ENCODE measurements at places on chromosomes 4 and X.

DNA sequence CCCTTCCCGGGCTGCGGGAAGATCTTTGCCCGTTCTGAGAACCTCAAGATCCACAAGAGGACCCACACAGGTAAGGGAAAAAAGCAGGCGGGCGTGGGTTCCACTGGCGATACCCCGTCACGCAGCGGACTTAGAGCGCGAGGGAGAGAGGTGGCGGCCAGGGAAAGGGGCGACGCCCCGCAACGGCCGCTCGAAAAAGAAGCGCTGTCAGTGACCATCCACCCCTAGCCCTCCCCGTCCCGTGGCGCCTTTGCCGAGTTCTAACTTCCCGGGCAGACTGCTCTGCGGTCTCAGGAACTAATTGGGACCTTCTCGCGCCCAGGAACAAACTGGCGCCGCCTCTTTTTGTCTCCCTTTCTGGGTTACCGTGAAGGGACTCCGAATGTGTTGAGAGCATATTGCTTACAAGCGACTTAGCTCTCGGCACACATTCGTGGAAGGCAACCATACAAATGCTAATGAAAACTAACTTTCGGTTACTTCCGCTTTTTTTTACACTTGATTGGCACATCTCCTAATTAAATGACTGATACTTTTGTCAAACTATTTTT is 1.8 kb downstream of the ZIC3 start:
- DNase-seq: no peak

GRCh38 chr4:176675810-176676209 is 116.9 kb downstream of the VEGFC start:
- DNase-seq: no peak

DNA sequence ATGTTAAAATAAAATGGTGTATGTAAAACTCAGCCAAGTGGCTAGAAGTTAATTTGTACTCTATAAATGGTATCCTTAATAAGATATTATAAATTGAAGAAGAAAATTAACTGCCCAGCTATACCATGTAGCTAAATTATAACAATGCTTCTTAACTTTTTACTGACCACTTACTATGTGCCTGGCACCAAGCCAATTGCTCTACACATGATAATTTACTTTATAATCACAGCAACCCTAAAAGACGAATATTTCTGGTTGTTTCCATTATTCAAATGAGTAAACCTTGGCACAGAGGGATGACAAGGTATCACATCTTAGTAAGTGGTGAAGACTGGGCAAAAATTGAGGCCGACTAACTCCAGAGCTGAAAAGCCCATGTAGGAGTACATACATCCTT is 1506.6 kb downstream of the PCDH7 start:
- DNase-seq: no peak

DNA sequence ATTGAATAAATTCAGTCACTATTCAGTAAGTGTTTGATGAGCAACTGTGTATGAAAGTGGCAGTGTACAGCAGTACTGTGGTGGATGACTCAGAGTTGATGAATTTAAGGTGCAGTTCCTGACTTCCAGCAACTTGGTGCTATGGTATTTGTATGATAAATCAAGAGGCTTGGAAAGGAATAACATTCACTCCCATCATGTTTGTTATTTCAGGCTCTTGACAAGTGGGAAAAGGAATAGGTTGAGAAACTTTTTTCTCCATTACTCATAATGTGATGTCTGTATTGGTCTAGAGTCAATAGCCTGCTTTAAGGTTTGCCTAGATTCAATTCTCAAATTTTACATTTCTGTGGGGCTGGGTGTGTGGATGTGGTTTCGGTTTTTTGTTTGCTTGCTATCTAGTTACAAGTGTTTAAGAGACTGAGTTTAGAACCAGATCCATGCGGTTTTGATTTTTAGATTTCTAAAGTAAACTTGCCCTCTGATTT is 35.1 kb upstream of the CYP2U1 start:
- peak; percentile 89 for DNase-seq

DNA sequence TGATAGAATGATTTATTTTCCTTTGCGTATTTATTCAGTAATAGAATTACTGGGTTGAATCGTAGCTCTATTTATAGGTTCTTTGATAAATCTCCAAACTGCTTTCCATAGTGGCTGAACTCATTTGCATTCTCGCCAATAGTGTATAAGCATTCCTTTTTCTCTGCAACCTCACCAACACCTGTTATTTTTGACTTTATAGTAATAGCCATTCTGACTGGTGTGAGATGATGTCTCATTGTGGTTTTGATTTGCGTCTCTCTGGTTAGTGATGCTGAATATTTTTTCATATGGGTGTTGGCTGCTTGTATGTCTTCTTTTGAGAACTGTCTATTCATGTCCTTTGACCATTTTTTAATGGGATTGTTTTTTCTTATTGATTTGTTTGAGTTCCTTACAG is 160.7 kb downstream of the MID1IP1 start:
- DNase-seq: no peak

GRCh38 chr4:25925486-25926201 is 11.6 kb downstream of the SMIM20 start:
- DNase-seq: peak; percentile 47

- DNase-seq: no peak
Observed at GRCh38 chrX:45154033-45154360, 46.7 kb downstream of the DIPK2B start.

DNA sequence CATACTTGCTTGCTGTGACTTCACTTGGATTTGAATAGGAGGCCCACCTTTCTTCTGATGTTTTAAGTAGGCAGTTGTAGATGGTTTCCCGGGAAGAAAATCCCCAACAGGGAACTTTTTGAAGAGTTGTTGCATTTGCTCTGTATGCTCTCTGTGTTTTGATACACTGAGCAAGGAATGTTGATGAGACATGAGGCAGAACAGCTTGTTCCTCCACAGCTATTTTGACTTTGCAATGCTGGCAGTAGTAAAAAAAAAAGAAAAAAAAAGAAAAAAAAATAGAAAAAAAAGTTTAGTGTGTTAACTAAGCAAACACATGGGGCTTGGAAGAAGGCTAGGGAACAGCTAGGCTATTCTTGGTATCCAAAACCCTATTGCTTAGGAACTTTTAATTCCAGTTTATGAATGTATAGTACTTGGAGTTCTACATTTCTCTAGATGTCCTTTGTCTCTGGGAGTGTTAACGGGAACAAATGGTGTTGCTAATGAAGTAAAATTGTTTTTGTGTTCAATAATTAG is 23.4 kb upstream of the PAQR3 start:
- DNase-seq: no peak

- peak; percentile 15 for DNase-seq
Observed at GRCh38 chr4:170420255-170420693, 330.5 kb upstream of the AADAT start.

GRCh38 chr4:70556856-70557255 is 35.2 kb upstream of the AMBN start:
- DNase-seq: no peak

DNA sequence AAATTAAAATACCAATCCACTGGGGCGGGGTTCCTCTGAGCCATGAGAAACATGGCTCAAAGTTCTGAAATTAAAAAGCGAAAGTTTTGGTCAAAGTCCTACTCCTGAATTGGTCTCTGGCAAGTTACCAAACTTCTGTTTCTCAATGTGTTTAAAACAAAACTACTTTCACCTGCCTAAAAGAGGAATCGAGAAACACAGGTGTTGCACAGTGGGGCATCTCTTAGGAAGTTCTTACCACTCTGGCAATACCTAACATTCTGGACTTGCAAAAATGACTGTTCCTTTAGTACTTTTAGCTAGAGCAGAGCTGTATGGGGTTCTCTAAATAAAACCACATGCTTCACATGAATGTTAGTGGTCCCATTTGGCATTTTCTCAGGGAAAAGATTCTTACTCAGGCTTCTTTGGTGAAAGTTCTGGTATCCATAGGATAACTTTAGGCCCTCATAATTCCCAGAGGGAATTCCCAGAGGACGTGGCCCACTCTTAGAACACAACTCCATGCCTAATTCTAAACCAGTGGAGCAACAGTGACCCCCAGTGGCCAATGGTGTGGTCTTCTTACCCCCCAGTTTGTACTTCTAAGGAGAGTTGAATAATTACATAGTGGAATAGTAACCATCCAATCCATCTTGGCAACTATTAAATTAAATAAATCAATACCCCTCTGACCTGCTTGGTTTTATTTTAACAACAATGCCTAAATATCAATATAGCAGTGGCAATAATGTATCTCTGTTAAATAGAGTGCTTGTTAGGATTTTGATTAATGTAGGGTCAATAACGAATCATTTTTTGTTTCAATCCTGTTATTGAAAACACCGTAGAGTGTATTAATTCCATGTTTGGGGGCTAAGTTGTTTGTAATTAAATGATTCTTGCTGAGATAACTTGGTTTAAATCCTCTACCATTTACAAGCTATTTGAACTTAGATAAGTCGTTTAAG is 21.9 kb downstream of the BMP3 start:
- DNase-seq: peak; percentile 34

GRCh38 chr4:2042947-2043395 is 16.2 kb upstream of the NAT8L start:
- no peak for DNase-seq

DNA sequence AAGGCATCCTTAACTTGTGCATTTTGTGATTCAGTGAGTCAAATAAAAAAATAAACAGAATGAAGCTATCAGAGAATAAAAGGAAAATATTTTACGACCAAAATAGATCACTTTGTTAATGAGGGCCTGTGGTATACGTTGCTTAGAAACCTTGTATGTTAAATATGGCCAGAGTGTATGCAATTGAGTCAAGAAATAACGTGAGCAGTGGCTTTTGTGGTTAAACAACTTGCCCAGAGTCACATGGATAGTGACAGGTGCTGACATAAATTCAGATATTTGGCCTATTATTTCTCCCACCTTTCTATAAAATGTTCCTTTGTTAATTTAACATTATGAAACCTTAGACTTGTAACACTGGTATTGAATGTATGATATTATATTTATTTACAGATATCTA is 393.4 kb downstream of the PABPC4L start:
- DNase-seq: no peak

- no peak for DNase-seq
Observed at GRCh38 chr4:137735561-137736104, 203.3 kb upstream of the PCDH18 start.

GRCh38 chr4:37389366-37389765 is 144.8 kb downstream of the NWD2 start:
- no peak for DNase-seq

DNA sequence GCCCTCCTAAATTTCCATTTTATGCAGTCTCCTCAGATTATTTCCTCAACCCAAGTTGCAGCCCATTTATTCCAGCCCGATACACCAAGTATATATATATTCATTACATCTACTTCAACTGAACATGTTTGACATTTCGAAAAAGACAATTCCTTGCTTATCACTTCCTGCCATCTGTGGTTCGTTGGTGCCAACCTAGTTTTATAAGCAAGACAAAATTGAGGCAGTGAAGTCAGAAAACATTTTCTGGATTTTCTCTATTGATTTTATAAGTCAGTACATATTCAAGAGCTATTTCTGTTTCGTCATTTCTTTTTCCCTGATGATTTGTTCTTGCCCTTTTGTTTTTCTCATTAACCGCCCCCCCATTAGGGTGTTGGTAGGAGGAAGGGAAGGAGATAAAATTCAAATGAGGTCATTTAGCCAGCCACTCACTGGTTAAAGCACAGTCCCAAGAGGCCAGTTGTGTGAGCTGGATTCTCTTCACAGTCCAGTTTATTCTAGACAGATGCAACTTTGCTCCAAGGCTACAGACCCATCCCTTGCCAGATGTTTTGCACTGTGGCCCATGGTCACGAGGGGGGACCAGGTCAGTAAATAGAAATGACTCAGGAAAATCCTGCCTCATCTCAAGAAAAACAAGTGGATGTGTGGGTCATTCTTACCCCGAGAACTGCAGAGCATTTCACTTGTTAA is 20.3 kb upstream of the VEGFD start:
- DNase-seq: peak; percentile 78

DNA sequence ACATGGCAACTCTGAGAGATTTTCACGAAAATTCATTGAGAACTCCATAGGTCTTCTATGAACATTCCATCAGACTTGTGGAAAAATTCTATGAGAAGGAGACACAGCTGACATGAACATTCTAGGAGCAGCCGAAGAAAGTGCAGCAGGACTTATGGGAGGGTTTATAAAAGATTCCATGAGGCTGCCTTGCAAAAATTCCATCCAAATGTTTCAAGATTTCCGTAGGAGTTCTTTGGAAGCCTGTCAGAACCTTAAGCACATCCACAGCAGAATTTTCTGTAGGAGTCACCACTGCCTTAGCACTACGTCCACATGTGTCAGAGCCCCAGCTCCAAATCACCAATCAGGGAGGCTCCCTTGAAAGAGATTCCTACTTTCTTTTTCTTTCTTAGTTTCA is 67.0 kb upstream of the MSX1 start:
- DNase-seq: peak; percentile 14

Measured in foreskin fibroblast (primary cell).